ENCODE measurements at places on chromosomes 6 and 20. TPM values are rescaled to one million over a fixed set of nuclear protein-coding genes. Genes with fewer than 3 reads are reported as not detected.
A peak's percentile ranks its signal among the peaks of the same experiment; 100 is the strongest.

GRCh38 chr6:142542704-142543233 is 241.0 kb downstream of the ADGRG6 start:
- no peak for DNase-seq

- peak; percentile 23 for DNase-seq
Measured at GRCh38 chr6:90216072-90216977, 80.3 kb downstream of the BACH2 start.

- no peak for DNase-seq
Measured at GRCh38 chr20:45578231-45578630, 853 bp downstream of the WFDC8 start.

GRCh38 chr6:136764517-136764993 is 27.7 kb downstream of the MAP3K5 start:
- no peak for DNase-seq

TRIM10 gene
- total RNA-seq, result 5.3 TPM

All from mucosa of descending colon (tissue), 3 donors.